ENCODE measurements at places on chromosomes 3 and 15.

- no peak for DNase-seq
Measured at GRCh38 chr15:40409366-40409765, 3.8 kb downstream of the IVD start.

- DNase-seq: no peak
Measured at GRCh38 chr3:60703956-60704736, 547.1 kb downstream of the FHIT start.

- no peak for DNase-seq
Measured at GRCh38 chr3:52305926-52306325, 10.2 kb upstream of the DNAH1 start.

GRCh38 chr3:71512544-71512943 lies 71.0 kb downstream of the FOXP1 start:
- no peak for DNase-seq

- no peak for DNase-seq
Measured at GRCh38 chr15:77025083-77025901, 30.4 kb downstream of the PSTPIP1 start.

GRCh38 chr3:152729906-152730305 lies 105.0 kb upstream of the P2RY1 start:
- DNase-seq: no peak

GRCh38 chr3:98811048-98811447 lies 47.9 kb downstream of the ST3GAL6 start:
- DNase-seq: no peak

DNA sequence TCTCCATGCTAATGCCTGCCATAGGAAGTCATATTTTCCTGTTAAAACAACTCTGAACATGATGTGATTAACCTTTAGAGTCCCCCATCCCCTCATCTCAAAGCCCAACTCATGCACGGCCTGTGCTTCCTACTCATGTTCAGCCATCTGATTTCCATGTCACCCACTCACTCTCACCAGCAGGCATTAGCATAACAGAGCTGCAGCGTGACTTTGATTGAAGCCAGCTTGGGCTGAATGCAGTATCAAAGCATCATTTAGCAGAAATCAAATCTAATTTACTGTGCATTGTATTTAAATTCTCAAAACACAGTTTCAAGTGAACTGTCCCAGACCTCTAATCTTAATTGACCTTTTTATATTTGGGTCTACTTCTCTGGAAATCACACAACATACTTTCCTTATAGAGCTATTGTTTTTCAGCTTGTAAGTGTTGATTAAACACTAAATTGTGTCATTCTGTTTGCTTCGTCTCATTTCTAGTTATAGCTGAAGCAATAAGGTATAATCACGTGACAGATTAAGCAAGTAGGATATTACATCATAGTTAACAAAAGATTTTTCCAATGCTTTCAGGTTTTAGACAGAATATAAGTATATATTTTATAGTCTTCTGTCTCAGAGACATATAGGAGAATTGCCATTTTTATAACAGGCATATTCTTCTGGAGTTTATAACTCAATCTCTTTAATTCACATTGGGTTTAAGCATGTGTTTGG lies 501.5 kb downstream of the ROBO2 start:
- DNase-seq: no peak

GRCh38 chr15:74302821-74303359 lies 64.6 kb downstream of the CYP11A1 start:
- no peak for DNase-seq

GRCh38 chr3:156763931-156764720 lies 62.0 kb upstream of the LEKR1 start:
- no peak for DNase-seq

GRCh38 chr15:101320501-101321052 lies 25.5 kb upstream of the SNRPA1 start:
- peak; percentile 66 for DNase-seq

GRCh38 chr15:39596358-39597051 lies 15.6 kb downstream of the THBS1 start:
- DNase-seq: no peak

- no peak for DNase-seq
Measured at GRCh38 chr3:21449738-21450137, 301.3 kb downstream of the ZNF385D start.

DNA sequence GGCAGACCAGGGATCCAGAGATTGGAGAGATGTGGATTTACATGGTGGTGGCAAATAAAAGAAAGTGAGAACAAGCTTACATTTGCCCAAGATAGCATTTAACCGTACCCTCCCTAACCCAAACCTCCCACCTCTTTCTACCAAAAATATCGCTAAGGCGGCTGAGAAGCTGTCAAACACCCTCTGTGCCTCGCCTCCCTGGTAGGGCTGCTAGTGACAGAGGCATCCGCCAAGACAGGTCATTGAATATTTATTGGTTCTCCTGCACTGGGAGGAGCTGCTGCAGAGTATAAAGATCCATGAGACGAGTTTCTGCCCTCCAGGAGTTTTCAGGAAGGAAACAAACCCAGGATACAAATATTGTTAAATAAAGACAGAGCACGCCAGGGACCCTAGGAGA lies 107.3 kb upstream of the TMC3 start:
- no peak for DNase-seq

GRCh38 chr3:107877936-107878335 lies 212.9 kb downstream of the CD47 start:
- DNase-seq: no peak

DNA sequence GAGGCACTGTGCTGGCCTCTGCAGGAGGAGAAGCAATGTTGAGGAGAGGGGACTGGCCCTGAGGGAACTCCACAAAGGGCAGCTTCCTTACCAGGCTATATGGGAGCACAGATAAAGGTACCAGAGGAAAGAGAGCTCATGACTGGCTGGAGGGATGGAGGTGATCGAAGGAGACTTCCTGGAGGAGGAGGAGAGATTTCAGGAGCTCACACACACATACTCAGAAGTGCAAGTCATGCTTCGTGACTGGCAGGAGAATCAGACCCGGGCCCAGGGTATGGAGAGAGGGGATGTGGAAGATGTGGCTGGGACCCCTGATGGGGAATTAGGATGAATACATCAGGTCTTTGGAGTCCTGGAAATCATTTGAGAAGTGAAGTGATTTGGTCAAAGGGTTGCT lies 85.4 kb downstream of the ABHD5 start:
- DNase-seq: no peak

DNA sequence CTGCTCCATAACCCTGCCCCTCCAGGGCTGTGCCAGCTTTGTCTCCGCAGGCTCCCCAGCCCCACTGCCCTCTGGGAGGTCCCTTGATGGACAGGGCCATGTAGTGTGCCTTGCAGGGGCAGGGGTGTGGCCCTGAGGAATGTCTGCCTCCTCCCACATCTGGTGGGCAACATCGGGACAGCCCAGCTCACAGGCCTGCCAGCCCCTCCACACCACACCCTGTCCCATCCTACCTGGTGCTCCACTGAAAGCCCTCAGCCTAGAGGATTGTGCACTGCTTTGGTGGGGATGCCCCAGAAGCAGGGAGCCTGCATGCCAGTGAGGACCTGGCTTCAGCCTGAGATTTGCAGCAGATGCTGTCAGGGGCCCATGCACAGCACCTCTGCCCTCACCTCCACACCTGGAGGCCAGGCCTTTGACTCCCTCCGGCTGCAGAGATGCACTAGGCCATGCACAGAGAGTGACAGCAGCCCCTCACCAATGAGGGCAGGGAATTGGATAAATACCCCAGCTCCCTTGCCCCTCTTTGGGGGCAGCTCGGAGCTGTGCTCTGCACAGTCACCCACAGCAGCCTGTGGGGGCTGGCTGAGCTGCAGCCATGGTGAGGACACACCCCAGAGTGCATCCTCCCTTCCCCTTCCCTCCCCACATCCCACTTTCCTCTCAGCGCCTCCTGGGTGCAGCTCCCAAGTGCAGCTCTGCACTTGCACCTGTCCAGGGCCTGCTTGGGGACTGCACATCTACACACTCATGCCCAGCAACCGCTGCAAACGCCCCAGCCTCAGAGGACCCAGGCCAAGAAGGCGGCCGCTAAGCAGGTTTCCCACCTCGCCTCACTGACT lies 2.7 kb downstream of the C3orf22 start:
- no peak for DNase-seq

- no peak for DNase-seq
Measured at GRCh38 chr3:134004841-134005240, 24.9 kb downstream of the SLCO2A1 start.

- DNase-seq: no peak
Measured at GRCh38 chr3:152399374-152399773, 130.6 kb downstream of the MBNL1 start.

DNA sequence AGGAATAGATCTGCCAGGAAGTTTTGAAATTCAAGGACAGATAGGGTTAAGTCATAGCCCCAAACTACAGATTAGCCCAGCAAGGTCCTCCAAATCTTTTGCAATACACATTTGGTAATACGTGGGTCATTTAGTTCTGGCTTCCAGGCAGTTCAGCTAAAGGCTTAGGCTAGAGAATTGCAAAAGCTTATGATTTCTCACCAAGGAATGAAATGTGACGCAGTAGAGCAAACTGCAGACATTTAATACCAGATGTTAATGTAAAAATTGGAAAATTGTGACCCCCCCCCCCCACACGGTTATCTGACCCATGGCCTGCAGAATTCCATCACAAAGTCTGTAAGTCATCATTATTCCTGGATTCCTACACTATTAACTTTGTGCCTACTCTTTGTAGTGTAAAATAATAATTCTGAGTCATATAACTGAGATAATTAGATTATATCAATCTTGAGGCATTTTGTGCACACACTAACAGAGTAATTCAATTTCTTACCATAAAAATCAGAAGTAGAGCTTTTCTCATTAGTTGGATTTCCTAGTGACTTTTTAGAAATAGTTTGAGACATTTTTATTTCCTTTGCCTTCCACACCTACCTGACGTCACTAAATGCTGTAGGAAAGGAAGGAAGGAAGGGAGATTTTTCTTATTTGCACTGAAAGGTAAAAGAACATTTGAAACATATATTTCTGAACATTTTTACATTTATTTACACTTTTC lies 235.2 kb downstream of the DTWD1 start:
- no peak for DNase-seq

GRCh38 chr3:158532099-158532734 lies 38.8 kb upstream of the MLF1 start:
- DNase-seq: no peak

DNA sequence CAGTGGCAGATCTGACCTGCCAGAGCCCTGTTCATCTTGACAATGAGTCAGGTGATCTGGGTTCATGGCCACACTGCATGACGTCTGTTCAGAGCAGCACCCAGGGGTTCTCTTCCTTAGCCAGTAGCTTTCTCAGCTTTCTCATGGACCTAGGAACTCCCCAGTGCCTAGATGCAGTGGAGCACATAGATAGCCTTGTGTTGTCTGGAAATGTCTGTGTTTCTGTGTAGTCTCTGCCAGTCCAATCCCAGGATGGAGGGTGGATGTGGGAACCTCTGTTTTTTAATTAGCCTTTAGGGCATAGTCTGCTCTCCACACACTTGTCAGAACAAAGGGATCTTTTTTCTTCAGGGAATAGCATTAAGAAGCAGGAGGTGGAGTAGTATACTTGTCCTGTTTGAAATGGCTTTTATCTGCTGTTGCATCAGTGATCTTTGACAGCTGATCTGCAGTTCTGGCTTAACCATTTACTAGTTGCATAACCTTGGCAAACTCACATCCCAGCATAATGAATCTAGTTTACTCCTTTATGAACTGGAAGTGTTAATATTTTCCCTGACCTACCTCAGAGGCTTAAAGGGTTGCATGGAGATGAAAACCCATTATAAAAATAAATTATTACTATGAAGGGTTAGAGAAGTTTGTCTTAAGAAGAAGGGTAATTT lies 16.1 kb upstream of the CACNA1D start:
- no peak for DNase-seq

GRCh38 chr15:59993950-59994401 lies 10.1 kb upstream of the FOXB1 start:
- DNase-seq: no peak

- DNase-seq: no peak
Measured at GRCh38 chr3:12961007-12961696, 112.1 kb downstream of the IQSEC1 start.

- no peak for DNase-seq
Measured at GRCh38 chr15:35005933-35006332, 17.8 kb upstream of the ZNF770 start.

GRCh38 chr3:112437146-112438022 lies 61.9 kb downstream of the BTLA start:
- DNase-seq: peak; percentile 13

GRCh38 chr3:66552846-66553245 lies 52.0 kb upstream of the LRIG1 start:
- no peak for DNase-seq

- DNase-seq: no peak
Measured at GRCh38 chr3:51343918-51344687, 41.0 kb upstream of the MANF start.

DNA sequence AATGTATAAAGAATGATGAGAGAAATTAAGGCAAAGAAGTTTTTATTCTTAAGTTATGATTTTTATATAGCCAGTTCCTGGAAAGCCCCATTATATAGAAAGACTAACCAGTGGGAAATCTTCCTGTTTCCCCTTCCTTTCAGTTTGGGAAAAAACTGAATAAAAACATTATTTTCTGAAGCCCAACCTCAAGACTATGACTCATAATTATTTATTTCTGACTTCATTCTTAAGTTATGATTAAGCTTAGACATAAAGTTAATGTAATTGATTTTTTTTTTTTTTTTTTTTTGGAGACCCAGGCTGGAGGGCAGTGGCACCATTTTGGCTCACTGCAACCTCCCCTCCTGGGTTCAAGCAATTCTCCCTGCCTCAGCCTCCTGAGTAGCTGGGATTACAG lies 55.8 kb downstream of the TRPC1 start:
- DNase-seq: no peak

GRCh38 chr15:40999190-40999589 lies 45.9 kb downstream of the CHAC1 start:
- DNase-seq: no peak

DNA sequence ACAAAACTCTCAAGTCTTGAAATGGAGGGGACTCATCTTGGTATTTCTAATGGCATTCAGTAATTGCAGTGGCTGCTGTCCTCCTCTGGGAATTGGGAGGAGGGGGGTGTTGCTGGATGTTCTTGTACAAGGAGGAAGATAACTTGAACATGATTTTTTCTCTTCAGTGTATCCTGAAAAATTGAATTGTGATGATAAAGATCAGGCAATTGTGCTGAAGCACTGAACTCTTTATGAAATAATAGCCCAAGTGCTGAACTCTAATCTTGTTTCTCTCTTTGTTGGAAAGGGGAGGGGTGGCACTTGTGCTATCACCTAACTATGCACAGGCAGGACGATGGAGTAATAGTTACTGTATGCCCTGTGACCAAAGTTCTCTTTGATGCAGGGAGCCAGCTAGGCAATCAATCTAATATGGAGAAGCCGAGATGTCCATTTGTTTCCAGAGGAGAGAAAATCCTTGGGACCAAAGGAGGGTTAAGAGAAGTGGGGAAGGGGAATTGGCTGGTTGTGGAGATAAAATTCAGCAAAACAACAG lies 68.1 kb upstream of the ATP2C1 start:
- DNase-seq: no peak

DNA sequence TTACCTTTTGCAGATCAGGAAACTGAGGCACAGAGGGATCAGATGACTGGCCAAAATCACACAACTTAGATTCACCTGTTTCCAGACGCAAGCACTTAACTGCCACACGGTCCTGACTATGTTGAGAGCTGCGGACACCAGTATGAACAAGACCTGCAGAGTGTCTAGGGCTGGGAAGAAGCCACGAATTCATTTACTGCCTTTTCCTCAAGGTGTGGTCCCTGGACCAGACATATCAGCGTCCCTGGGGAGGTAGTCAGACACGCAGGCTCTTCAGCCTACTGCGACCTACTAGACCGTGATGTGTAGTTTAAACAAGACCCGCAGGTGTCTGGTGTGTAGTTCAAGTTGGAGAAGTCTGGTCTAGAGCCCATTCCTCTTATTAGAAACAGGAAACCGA lies 541 bp upstream of the SLC6A11 start:
- DNase-seq: no peak
